Hematopoietic multipotent progenitor cell (in vitro differentiated cells): ENCODE measurements at places on chromosomes 6 and 20.

- no peak for DNase-seq
Measured at GRCh38 chr20:2593756-2594155, 57.4 kb downstream of the TMC2 start.

- DNase-seq = no peak
Measured at GRCh38 chr6:166411721-166412151, 29.0 kb upstream of the MPC1 start.

DNA sequence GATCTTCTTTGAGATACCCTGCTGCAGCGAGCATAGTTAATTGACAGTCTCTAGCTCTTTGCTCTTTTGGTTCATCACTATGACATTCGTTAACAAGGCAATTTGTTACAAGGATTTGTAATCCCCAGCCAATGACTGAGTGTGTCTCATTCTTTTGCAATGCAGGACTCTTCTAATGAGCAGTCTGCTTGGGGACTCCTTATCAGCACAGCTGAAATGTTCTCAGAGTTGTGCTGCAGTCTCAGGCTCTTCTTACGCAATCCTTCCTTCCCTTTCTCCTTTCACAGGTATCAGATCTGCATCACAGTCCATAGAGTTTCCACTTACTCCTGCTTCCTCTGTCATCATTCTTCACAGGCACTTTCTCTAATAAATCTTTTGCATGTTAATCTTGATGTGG, 161.2 kb upstream of the OGFRL1 start:
- no peak for DNase-seq

GRCh38 chr20:57841297-57841866, 131.6 kb upstream of the PMEPA1 start:
- no peak for DNase-seq

GRCh38 chr20:38008233-38008944, 24.9 kb downstream of the TTI1 start:
- no peak for DNase-seq

DNA sequence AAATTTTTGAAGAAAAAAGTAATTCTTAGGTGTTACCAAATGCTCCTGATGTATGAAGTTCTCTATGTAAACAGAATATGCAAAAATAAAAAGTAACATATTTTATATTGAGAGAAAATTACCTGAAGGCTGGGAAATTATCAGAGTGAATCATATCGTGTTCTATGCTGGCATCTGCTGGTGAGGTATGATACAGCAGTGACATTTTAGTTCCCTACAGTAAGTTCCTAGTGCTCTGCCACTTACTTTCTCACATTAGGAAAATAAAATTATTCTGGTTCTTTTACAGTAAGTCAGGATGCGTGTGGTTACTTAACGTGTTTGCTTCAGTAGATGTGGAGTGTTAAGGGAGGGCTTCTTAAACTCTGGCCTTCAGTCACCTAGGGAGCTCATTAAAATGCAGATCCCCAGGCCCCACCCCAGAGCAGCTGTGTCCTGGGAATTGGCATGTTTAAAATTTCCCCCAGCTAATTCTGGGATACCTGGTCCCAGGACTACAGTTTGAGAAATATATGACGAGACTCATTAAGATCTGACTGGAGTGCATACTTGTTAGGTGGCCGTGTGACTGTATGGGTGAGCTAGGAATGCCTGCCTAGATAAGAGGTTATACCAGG, 3.2 kb downstream of the ACTR5 start:
- peak; percentile 41 for DNase-seq

DNA sequence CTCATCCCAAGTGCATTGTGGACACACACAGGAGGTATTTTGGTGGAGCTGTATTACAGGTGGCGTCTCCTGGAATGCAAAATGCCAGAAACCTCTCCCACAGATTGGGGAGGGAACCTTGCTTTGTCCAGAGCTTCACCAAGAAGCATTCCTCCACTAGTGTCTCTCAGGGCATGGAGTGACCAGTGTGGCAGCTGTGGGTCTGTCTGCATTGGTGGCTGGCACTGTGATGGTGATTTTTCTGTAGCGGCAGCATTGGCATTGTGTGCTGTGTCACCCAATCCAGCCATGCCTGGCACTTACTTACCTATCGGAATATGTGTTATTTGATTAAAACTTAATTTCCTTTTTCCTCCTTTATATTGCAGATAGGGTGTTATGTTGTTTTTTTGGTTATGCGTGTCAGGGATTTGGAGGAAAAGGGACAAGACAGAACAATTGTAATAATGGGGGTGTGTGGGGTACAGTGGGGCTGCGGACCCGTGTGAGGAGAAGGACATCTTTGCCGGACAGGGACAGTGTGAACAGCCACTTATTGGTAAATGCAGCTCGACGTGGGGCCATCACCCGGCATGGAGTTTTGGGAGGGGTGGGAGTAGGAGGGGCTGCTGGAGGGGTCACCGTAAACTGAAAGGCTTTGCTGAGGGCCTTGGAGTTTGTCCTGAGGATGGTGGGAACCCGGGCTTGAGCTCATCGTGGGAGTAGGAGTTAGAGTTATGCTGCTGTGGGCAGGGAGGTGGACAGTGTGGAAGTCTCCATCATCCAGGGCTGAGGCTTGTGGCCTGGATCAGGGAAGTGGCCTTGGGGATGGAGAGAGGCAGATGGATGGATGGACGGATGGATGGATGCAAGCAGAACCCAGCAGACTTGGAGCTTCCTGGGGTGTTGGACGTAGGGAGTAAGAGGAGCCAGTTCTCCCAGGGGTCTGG, 105.0 kb downstream of the SYCP2 start:
- DNase-seq = no peak

GRCh38 chr20:19552221-19553180, 205.6 kb upstream of the RIN2 start:
- DNase-seq = no peak

- no peak for DNase-seq
Measured at GRCh38 chr6:168118935-168119334, 39.9 kb upstream of the FRMD1 start.

DNA sequence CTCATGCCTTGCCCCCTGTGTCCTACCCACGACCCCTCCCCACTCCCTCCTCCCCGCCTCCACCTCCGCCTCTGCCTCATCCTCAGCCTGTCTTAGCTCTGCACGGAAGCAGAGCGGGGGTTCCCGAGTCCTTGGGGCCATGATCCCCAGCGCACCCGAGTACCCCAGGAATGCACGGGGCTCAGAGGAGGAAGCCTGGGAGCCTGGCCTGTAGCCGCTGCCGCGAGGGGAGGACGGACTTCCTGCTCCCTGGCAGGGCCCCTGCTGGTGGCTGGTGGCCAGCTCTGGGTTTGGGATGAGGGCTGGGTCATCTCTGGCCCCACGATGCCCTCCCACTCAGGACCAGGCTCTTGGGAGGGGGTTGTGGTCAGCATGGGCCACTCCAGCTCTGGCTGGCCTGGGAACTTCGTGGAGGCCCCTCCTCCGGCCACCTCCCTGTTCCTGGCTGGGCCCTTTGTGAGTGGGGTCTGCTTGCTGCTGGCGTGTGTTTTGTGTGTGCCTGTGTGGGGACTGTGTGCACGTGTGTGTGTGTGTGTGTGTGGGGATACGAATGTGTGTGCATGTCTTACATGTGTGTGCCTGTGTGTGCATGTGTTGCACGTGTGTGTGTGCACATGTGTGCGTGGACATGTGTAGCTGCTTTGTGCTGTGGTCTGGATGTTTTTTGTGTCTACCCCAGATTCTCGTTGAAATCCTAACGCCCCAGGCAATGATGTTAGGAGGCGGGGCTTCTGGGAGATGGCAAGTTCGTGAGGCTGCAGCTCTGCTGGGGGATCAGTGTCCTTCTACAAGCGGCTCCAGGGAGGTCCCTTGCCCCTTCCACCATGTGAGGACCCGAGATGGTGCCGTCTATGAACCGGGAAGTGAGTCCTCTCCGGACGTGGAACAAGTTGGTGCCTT, 1.3 kb upstream of the RBBP8NL start:
- no peak for DNase-seq

DNA sequence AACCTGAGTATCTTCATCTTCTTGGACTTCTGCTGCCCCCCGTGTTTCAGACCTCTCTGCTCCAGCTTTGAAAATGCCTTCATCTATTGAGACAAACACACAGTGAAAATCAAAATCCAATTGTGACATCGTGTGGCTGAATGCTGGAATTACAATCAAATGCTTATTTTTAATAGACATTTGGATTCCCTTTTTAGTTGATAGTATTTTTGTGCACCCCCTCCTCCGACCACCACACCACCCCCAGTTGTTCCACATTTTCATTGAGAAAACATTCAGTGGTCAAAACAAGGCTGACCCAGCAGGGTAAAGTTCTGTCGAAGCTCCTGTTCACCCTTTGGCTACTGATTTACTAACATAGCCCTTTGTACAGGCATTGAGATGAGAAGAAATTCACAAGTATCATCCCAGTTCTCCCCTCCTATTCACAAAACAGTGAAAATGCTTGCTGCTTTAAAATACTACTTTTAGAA, 79.0 kb downstream of the NRSN1 start:
- peak; percentile 40 for DNase-seq

DNA sequence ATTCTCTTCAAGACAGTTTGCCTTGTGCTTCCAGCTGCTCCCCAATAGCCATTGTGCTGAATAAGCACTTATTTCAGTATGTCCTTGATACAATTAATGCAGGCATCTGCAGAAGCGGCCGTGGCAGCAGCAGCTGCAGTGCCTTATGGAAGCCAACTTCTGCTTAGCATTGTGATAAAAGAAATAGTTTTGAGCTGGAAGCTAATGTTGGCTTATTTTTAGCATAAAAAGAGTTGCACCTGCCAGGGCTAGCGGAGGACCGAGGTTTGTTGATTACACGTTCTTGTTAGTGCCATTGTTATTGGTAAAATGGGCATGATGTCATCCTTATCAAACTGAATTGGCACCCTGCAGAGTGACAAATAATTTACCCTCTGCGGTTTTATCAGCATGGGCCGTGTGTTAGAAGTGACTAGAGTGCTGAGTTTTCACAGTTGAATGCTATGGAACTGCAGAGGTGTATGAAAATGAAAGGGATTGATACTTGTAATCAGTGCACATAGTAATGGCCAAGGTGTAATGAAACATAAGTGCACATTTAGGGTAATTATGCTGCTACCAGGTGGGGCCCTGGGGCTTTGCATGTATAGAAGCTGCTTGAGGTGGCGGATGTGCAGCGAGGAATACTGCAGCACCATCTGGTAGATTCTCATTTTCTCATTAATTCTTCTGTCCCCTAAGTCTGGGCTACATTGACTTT, 334.3 kb downstream of the CDKAL1 start:
- DNase-seq = no peak

- DNase-seq = no peak
Measured at GRCh38 chr6:47352966-47353365, 43.3 kb upstream of the TNFRSF21 start.

GRCh38 chr6:133399426-133399825, 158.3 kb downstream of the EYA4 start:
- DNase-seq = no peak

- DNase-seq = no peak
Measured at GRCh38 chr6:116004841-116005815, 55.6 kb downstream of the FRK start.

DNA sequence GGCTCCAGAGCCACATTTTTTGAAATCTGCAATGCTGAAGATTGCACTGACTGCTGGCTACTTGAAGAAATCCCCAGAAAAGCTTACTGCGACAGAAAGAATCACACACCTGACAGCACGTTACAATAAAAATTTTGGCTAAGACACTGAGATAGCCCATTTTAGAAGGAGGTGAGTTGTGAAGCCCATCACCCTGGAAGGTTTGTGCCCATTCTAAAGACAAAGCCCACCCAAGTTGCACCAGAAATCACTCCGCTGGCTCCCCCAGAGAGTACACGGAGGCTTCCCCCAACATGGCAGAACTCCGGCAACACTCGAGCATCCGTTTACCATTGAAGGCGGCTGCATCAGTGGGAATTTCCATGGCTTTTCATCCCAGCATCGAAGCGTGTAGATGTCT, 29.4 kb downstream of the LPA start:
- no peak for DNase-seq

DNA sequence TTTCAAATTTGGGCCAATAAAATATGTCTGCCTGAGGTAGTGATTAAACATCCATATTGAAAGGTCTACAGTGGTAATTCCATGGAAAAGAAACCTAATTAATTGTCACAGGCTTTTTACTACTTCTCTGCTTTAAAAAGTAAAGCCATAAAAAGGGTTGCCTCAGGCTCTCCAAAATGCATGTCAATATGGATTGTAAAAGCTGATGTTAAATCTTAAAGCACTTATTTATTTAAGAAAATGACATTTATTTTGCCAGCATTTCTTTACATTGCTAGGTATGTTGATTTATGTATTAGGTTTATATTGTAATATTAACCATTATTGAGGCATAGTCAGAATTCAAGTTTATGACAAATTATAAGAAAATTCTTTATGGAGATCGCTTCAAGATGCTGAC, 133.2 kb downstream of the OPN5 start:
- no peak for DNase-seq

- DNase-seq = no peak
Measured at GRCh38 chr20:44601801-44602204, 19.4 kb downstream of the PKIG start.

- no peak for DNase-seq
Measured at GRCh38 chr6:111686249-111686931, 80.7 kb upstream of the TRAF3IP2 start.

- DNase-seq = no peak
Measured at GRCh38 chr20:8974009-8974708, 94.7 kb upstream of the PLCB4 start.

DNA sequence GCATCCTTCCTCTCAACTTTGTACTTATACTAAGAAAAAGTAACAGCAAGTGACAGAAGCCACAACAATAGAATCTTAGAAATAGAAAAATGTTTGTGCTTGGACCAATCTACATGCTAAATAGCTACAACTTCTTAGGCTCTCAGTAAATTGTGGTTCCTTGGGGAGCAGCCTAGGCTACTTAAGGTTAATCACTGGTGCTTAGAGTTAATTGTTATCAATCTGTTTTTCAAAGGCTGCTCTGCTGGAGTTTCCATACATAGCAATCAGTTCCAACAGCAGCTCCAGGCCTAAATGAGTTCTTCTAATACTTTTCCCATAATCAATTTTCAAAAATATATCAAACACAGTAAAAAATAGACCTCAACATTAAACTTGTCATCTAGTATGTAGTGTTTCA, 571.4 kb downstream of the EPHA7 start:
- DNase-seq = no peak

- no peak for DNase-seq
Measured at GRCh38 chr20:14664101-14664500, 326.7 kb upstream of the FLRT3 start.

GRCh38 chr6:75113446-75113845, 92.4 kb downstream of the COL12A1 start:
- no peak for DNase-seq

GRCh38 chr6:142417331-142417750, 115.5 kb downstream of the ADGRG6 start:
- DNase-seq = no peak

- DNase-seq = no peak
Measured at GRCh38 chr20:62916703-62917476, 9.4 kb downstream of the DIDO1 start.

DNA sequence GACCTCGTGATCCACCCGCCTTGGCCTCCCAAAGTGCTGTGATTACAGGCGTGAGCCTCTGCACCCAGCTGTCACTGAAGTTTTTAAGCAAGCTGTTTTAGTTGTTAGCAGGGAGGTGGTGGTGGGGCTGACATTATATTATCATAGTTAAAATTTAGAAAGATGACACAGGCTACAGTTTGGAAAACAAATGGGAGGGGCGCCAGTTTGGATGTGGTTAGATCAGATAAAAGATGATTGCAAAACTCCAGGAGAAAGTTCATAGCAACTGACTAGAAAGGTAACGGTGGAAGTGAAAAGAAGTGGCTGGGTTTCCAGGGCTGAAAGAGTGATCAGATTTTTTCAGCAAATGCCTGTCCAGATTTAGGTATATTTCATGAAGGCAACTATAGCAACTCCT, 311.9 kb upstream of the CITED2 start:
- DNase-seq = no peak
